Left ventricle myocardium superior (tissue), 1 donor: ENCODE measurements at places on chromosomes 16 and 17. TPM values are rescaled to one million over a fixed set of nuclear protein-coding genes. Genes with fewer than 3 reads are reported as not detected.
A peak's percentile ranks its signal among the peaks of the same experiment; 100 is the strongest.

Gene SRCIN1
- total RNA-seq: 1.4 TPM

Gene AIPL1
- total RNA-seq: not detected

Gene TMC6
- total RNA-seq: 69.2 TPM

Gene KRT36
- total RNA-seq: not detected

Gene SMIM22
- total RNA-seq: not detected

Gene ABCC6
- 2.1 TPM for total RNA-seq

Gene GRAPL
- 1.0 TPM for total RNA-seq

Gene SLC38A8
- 2.0 TPM for total RNA-seq

Gene PIMREG
- total RNA-seq: not detected

Gene CES4A
- 6.7 TPM for total RNA-seq

DNA sequence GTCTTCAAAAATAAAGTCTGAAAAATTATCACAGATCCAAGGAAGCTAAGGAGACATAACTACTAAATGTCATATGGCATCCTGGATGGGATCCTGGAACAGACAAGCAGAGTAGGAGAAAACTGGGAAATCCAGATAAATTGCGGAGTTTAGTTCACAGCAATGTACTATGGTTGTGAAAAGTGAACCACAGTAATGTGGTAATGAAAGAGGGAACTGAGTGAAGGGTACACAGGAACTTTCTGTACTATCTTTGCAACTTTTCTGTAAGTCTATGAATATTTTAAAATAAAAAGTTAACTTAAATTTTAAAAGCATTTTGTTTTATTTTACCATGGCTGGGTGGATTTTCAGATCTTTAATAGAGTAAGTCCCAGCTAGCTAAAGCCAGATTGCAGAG is 16.3 kb downstream of the SLFN12L start:
- no peak for DNase-seq

DNA sequence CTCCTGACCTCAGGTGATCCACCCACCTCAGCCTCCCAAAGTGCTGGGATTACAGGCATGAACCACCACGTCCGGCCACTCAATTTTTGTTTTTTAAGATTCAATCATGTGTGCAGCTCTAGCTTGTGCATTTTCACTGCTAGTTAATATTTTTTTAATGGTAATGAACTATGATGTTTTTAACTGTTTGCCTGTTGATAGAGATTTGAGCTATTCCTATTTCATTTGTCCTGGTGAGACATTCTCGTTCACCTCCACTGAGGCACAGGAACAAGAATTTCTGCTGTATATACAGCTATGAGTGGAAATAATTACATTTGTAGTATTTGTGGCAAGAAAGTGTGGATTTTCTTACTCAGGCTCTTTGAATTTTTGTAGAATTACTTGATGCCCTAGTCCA is 137.7 kb upstream of the MYOCD start:
- no peak for DNase-seq

GRCh38 chr17:28871056-28871579 is 16.3 kb downstream of the ERAL1 start:
- peak; percentile 9 for DNase-seq

- no peak for DNase-seq
These were observed 3.2 kb downstream of the TERB1 start for GRCh38 chr16:66798161-66798560.

DNA sequence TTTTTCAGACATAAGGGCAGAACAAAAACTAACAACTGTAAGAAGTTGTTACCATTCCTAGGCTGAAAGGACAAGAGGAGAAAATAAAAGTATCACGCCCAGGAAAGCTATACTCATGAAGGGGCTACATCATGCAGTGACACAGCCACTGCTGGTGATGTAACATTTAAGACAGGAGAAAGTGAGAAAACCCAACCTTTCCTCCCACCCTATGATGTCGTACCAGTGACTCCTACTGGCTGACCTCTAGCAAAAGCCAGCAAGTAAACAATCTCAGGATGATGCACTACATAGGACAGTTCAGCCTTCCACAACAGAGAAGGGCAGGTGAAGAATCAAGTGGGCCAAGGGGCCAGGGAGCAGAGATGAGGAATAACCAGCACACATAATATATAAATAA is 14.0 kb upstream of the OR1E2 start:
- DNase-seq: no peak

GRCh38 chr17:12673788-12674187 is 8.1 kb downstream of the MYOCD start:
- no peak for DNase-seq

GRCh38 chr16:89711601-89712273 is 9.0 kb downstream of the VPS9D1 start:
- DNase-seq: peak; percentile 58

GRCh38 chr17:230395-230770 is 48.9 kb upstream of the DOC2B start:
- DNase-seq: no peak

DNA sequence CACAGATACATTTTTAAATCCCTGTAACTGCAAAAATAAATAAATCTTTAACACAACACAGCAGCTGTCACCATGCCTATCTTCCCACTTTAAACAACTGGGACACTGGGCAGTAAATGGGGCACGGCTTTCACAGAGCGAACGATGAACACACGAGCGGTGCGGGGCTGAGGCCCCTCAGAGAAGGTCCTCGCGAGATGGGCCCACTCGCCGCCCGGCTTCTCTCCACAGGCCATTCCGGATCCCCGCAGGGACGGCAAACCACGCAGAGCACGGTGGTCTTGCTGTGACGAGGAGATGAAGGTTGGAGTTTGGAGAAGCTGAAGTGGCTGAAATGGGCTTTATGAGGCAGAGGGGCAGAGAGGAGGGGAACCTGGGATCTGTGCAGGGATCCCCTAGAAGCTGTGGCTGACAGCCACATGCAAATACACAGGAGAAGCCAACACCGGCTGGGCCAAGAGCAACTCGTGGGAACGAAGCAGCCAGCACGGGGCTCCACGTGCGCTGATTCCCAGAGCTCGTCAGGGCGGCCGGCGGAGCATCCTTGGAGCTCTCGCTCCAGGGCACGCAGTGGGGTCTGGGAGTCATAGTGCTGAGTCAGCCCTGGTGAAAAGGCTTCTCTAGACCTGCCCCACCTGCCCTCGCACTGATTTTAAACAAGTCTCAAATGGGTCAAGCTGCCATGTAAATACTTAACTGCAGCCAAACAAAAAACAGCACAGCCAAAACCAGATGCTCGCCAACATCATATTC is 31.7 kb downstream of the CCDC57 start:
- DNase-seq: no peak

DNA sequence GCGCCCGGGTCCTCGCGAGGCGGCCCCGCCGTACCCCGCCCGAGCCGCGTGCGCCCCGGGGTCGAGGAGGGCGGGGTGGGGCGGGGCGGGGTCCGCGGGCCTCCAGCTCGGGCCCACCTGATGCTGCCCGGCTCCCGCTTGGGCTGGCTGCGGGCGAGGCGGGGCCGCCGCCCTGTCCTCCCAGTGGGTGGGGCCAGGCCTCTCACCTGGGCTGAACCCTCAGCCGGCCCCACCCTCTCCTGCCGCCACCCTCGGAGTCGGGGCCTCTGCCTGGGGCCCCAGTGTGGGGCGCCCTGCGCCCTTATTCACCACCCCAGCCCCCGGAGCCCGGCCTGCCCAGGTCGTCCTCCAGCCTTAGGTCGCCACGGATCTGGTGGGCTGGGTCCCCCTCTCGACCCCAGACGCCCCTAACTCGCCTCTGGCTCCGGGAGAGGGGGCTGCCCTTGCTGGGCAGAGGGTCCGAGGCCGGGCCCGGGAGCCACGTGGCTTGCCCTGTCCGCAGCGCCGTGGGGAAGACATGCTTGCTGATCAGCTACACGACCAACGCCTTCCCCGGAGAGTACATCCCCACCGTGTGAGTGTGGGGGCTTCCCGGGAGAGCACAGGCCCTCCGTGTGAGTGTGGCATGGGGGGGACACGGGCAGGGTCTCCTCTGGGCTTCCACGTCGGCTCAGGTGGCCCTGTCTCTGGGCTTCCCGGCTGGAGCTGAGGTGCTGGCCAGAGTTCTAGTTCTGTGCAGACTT is 578 bp downstream of the RAC3 start:
- DNase-seq: no peak

DNA sequence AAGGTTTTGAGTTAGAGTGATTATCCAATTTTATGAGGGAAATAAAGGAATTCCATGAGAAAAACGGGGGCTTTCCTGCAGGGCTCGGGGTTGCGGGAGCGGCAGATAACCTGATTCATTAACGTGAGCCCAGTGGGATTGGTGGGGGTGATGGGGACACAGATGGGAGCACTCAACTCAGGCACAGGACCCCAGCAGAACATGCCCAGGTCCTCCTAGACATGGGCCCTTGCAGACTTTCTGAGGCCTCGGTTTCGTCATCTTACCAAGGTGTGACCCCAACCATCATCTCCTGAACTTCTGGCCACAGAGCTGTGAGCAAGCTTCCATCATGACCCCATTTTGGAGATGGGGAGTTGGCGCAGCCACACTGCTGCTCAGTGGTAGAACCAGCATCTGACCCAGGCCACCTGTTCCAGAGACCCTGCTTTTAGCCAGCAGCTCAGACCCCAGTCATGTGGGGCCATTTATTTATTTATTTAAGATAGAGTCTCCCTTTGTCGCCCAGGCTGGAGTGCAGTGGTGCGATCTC is 22.3 kb downstream of the CARHSP1 start:
- no peak for DNase-seq

- no peak for DNase-seq
These were observed 141.5 kb downstream of the ASIC2 start for GRCh38 chr17:33151565-33151964.

DNA sequence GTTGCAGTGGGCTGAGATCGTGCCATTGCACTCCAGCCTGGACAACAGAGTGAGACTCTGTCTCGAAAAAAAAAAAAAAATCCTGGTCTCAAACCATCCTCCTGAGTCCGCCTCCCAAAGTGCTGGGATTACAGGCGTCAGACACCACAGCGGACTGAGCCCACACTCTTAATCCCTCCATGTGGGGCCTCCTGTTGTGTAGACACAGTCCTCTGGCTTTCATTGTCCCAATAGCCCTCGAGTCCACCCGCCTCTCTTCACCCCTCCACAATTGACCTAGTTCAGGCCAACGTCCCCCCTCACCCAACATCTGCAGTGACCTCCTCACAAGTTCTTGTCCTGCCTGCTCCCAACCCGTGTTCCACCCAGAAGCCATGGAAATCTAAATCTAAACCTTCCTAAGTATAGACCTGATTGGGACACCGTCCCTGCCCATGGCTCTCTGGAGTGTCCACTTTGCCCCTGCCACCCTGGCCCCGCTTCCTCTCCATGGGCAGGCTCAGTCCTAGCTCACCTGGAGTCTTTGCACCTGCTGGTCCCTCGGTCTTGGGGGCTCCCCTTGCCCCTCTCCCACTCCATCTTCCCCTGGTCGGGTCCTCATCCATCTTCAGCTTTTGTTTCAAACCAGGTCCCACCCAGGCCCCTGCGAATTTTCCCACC is 46.7 kb downstream of the HAPSTR1 start:
- DNase-seq: no peak

- DNase-seq: peak; percentile 57
These were observed 4.3 kb upstream of the APRT start for GRCh38 chr16:88815901-88816589.

GRCh38 chr17:82861393-82861775 is 21.6 kb upstream of the ZNF750 start:
- peak; percentile 6 for DNase-seq

DNA sequence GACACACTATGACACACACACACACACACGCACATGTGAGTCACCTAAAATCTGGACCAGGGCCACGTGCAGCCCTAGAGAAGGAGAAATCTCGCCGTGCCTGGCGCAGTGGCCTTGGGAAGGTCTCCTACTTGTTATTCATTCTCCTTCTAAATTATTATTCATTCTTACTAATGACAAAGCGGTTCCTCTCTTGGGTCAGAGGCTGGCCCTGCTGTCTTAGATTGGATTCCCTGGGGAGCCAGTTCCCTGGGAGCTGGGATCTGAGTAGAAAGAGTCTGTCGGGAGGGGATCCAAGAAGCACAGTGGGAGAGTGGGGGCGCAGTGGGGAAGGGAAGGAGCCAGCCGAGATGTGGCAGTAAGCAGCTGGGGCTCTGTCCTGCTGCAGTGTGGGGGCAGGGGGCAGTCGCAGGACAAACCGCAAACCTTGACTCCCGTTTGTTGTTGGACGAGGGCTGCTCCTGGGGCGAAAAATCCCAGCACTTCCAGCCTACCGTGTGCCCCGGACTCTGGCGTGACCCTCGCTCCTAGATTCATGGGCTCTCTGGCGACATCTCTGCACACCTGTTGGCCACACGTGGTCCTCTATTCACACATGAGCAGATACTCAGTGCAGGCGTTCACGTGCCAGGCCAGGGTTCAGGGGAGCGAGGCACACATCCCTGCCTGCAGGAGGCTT is 18.7 kb upstream of the JPH3 start:
- DNase-seq: no peak

GRCh38 chr17:14448818-14449217 is 147.9 kb downstream of the HS3ST3B1 start:
- no peak for DNase-seq

GRCh38 chr17:78332991-78333390 is 26.9 kb downstream of the SOCS3 start:
- no peak for DNase-seq
